Stomach (tissue), 19 donors: ENCODE measurements at places on chromosomes 4 and X. TPM values are rescaled to one million over a fixed set of nuclear protein-coding genes. Genes with fewer than 3 reads are reported as not detected.

SH2D1A gene
- 2.6 TPM for total RNA-seq

ASB12 gene
- total RNA-seq: not detected

GCNA gene
- 2.3 TPM for total RNA-seq

RHOXF1 gene
- not detected for total RNA-seq

SORCS2 gene
- 13.0 TPM for total RNA-seq

OCRL gene
- total RNA-seq: 17.9 TPM

SMR3B gene
- total RNA-seq: not detected

LONRF3 gene
- total RNA-seq: 15.8 TPM

PNMA3 gene
- total RNA-seq: not detected

PPEF1 gene
- total RNA-seq: not detected

STS gene
- 7.0 TPM for total RNA-seq
